ENCODE measurements at places on chromosomes 7 and 10. TPM values are rescaled to one million over a fixed set of nuclear protein-coding genes. Genes with fewer than 3 reads are reported as not detected.

GRCh38 chr7:16320099-16320660, 101.2 kb downstream of the CRPPA start:
- H3K27ac ChIP-seq: peak overlapping the region; percentile 86
- no peaks in the 10 kb centered on the region for H3K27me3 ChIP-seq

- H3K36me3 ChIP-seq: no peaks in the 10 kb centered on the region
- DNase-seq: no peak
- H3K27ac ChIP-seq: no peak overlapping the region
Observed at GRCh38 chr10:15630353-15630752, 89.4 kb downstream of the ITGA8 start.

- no peaks in the 10 kb centered on the region for H3K36me3 ChIP-seq
- peaks cover 13% of the 10 kb centered on the region for H3K4me1 ChIP-seq
- H3K27me3 ChIP-seq: peaks cover 77% of the 10 kb centered on the region
- H3K4me3 ChIP-seq: no peak overlapping the region
- peak; percentile 71 for DNase-seq
- no peak overlapping the region for H3K27ac ChIP-seq
Observed at GRCh38 chr10:123967626-123968243, 76.1 kb upstream of the CPXM2 start.

DNA sequence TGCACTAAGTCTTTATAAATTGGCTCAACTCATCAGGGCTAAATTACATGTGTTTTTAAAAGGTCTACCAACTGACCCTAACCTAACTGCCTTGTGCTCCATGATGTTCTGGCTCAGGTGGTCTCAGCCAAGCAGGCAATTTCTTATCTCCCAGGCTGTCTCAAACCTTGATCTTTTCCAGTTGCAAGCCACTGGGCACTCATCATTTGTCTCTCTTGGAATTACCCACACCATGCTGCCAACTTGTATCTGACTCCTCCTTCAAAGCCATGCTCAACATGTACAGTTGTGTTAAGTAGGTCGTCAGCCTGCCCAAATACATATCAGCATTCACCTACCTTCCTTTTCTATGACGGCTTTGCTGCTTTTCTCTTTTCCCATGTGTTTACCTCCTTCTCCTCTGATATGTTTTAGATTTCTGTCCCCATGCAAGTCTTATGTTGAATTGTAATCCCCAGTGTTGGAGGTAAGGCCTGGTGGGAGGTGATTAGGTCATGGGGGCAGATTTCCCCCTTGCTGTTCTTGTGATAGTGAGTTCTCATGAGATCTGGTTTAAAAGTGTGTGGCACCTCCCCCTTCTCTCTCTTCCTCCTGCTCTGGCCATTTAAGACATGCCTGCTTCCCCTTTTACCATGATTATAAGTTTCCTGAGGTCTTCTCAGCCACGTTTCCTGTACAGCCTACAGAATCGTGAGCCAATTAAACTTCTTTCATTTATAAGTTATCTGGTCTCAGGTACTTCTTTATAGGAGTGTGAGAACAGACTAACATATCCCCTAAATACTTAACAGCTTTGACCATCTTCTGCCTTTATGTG, 130.0 kb downstream of the ELAPOR2 start:
- no peak overlapping the region for H3K4me3 ChIP-seq
- no peaks in the 10 kb centered on the region for H3K36me3 ChIP-seq
- H3K27ac ChIP-seq: no peak overlapping the region
- no peaks in the 10 kb centered on the region for H3K27me3 ChIP-seq
- no peaks in the 10 kb centered on the region for H3K4me1 ChIP-seq

- peaks cover 48% of the 10 kb centered on the region for H3K27me3 ChIP-seq
- H3K36me3 ChIP-seq: no peaks in the 10 kb centered on the region
- no peaks in the 10 kb centered on the region for H3K4me1 ChIP-seq
- H3K4me3 ChIP-seq: no peak overlapping the region
Observed at GRCh38 chr10:11292576-11293302, 275.1 kb downstream of the CELF2 start.

DNA sequence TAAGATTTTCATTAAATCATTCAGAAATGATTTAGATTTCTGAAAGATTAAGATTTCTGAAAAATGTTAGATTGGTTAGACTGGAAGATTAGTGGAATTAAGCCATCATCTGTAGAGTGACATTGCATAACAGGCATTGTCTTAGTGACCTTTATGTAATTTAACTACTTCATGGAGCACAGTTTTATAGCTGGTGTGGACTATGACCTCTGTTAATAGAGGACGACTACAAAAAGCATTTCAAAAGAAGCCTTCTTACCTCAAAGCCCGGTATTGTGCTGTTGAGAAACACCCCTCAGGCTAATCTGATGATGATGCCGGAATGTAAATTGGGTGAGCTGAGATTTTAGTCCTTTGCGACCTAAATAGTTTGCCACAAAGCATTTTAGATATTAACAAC, 55.6 kb downstream of the GALNT11 start:
- H3K4me1 ChIP-seq: peaks cover 51% of the 10 kb centered on the region
- H3K27me3 ChIP-seq: no peaks in the 10 kb centered on the region
- DNase-seq: peak; percentile 4
- no peak overlapping the region for H3K4me3 ChIP-seq
- H3K27ac ChIP-seq: peak overlapping the region; percentile 13

DNA sequence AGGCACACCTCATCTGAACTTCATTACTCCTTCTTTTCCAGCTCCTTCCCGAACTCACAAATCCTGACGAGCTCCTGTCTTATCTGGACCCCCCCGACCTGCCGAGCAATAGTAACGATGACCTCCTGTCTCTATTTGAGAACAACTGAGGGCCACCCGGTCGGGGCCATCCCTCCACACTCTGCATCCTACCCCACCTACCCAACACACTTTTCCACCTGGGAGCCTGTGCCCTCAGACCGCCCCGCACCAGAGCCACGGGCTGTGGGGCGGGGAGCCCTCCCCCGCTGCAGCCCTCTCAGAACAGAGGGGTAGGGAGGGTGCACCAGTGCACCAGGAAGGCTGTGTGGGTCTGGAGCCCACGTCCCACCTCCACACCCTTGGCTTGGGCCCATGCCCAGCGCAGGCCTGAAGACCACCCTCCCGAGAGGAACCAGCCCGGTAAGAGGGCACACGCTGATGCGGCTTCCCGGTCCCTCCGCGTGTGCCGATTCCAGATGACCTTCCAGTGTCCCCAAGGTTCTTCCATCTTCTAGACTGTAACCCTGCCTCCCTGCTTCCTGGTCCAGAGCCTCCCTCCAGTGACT, 34.6 kb upstream of the PPIF start:
- no peak overlapping the region for H3K27ac ChIP-seq
- DNase-seq: no peak
- peaks cover 6% of the 10 kb centered on the region for H3K4me1 ChIP-seq
- H3K36me3 ChIP-seq: peaks cover 24% of the 10 kb centered on the region

- H3K4me3 ChIP-seq: no peak overlapping the region
- DNase-seq: no peak
- no peak overlapping the region for H3K27ac ChIP-seq
- H3K36me3 ChIP-seq: no peaks in the 10 kb centered on the region
- H3K27me3 ChIP-seq: no peaks in the 10 kb centered on the region
Observed at GRCh38 chr10:87608756-87609155, 50.9 kb upstream of the PAPSS2 start.

GRCh38 chr10:101032637-101033224, 1.7 kb downstream of the SFXN3 start:
- peaks cover 10% of the 10 kb centered on the region for H3K4me1 ChIP-seq
- H3K27ac ChIP-seq: peak overlapping the region; percentile 73
- peaks cover 36% of the 10 kb centered on the region for H3K36me3 ChIP-seq
- no peaks in the 10 kb centered on the region for H3K27me3 ChIP-seq

- no peaks in the 10 kb centered on the region for H3K4me1 ChIP-seq
- H3K36me3 ChIP-seq: no peaks in the 10 kb centered on the region
- H3K27me3 ChIP-seq: no peaks in the 10 kb centered on the region
- H3K27ac ChIP-seq: no peak overlapping the region
- no peak overlapping the region for H3K4me3 ChIP-seq
Observed at GRCh38 chr10:118763202-118763988, 8.6 kb upstream of the CACUL1 start.

GRCh38 chr10:28494420-28494819, 38.5 kb upstream of the WAC start:
- no peaks in the 10 kb centered on the region for H3K27me3 ChIP-seq
- H3K4me3 ChIP-seq: no peak overlapping the region
- H3K27ac ChIP-seq: no peak overlapping the region
- DNase-seq: no peak

GRCh38 chr7:55325371-55325792, 39.8 kb upstream of the LANCL2 start:
- no peak overlapping the region for H3K27ac ChIP-seq
- H3K4me3 ChIP-seq: no peak overlapping the region
- H3K36me3 ChIP-seq: no peaks in the 10 kb centered on the region
- no peak for DNase-seq
- peaks cover 42% of the 10 kb centered on the region for H3K27me3 ChIP-seq

- no peaks in the 10 kb centered on the region for H3K27me3 ChIP-seq
- no peaks in the 10 kb centered on the region for H3K36me3 ChIP-seq
- H3K4me1 ChIP-seq: peaks cover 37% of the 10 kb centered on the region
Observed at GRCh38 chr7:116591202-116592040, 66.6 kb downstream of the CAV1 start.

DNA sequence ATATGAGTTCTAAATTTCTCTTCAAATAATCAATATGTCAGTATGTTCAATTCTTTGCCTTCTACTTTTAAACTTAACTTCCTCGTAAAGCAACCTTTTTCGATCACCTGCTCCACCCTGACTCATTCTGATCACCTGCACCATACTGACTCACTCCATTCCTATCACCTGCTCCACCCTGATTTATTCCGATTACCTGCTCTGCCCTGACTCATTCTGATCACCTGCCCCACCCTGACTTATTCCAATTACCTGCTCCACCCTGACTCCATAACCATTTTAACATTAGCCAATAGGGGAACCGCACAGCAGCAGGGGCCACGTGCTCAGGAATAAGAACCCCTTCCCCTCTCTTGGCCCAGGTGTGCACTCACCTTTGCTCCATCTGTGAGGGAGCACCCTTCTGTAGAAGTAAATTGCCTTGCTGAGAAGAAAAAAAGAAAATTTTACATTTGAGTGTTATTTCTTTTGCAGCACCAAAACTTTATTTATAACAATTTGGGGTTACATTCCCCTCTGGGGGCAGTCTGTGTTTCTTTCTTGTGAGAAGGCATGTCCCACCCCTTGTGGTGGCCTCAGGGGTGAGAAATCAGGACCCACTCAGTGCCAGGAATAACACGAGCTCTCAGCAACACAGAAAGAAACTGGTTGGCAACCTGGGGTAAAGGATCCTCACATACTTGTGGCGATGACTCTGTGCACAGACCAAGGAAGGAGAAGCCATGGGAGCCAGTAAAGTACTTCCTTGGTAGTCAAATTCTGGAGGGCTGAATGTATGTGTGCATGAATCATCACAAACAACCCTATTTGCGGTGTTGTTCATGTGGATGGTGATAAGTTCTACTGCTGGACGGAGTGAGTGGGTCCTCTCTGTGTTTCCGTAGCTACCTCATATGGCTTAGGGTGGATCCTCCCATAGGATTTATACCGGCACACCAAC, 29.4 kb upstream of the PPP1R9A start:
- H3K27ac ChIP-seq: peak overlapping the region; percentile 50
- H3K27me3 ChIP-seq: no peaks in the 10 kb centered on the region
- peak; percentile 12 for DNase-seq
- H3K4me1 ChIP-seq: no peaks in the 10 kb centered on the region

DNA sequence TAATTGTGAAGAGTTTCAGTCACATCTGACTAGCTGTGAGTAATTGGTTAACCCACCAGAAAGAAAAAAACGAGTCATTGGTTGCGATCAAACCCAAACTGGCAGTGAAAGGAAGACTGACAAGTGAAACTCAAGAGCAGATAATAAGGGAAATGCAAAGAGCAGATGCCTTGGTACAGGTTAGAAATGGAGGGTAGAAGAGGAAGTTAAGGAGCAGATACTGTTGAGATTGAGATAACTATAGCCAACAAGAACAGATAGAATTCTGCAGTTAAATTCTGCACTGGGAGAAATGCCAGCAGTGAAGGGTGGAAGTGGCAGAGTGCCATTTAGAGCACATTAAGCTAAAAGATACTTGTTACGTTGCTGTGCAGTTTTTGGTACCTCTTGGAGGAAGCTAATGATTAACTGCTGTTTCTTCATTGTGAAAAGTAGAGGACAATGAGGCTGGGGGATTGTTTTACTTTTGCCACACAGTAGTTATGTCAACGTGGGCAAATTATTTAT, 65.8 kb downstream of the CDK13 start:
- H3K4me3 ChIP-seq: peak overlapping the region; percentile 5
- peak; percentile 49 for DNase-seq
- no peaks in the 10 kb centered on the region for H3K27me3 ChIP-seq
- H3K36me3 ChIP-seq: peaks cover 9% of the 10 kb centered on the region
- peak overlapping the region; percentile 14 for H3K27ac ChIP-seq
- peaks cover 34% of the 10 kb centered on the region for H3K4me1 ChIP-seq

- no peaks in the 10 kb centered on the region for H3K4me1 ChIP-seq
- no peak overlapping the region for H3K27ac ChIP-seq
- DNase-seq: no peak
- peaks cover 27% of the 10 kb centered on the region for H3K27me3 ChIP-seq
- no peak overlapping the region for H3K4me3 ChIP-seq
- H3K36me3 ChIP-seq: no peaks in the 10 kb centered on the region
Observed at GRCh38 chr7:37265006-37265405, 183.7 kb downstream of the ELMO1 start.

DNA sequence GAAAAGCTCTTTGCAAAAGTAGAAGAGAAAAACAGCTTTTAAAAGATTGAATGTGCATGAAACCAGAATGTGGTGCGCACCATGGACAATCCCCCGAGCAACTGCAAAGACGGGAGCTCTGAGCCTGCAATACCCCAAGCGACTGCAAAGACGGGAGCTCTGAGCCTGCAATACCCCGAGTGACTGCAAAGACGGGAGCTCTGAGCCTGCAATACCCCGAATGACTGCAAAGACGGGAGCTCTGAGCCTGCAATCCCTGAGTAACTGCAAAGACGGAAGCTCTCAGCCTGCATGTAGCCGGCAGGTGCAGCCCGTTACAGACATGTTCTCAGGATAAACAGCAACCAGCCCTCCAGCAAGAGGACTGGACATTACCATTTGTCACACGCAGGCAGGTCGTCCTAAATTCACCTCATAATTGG, 6.2 kb downstream of the ZNF775 start:
- DNase-seq: no peak
- no peak overlapping the region for H3K27ac ChIP-seq
- H3K4me1 ChIP-seq: peaks cover 4% of the 10 kb centered on the region
- no peak overlapping the region for H3K4me3 ChIP-seq
- H3K27me3 ChIP-seq: no peaks in the 10 kb centered on the region

DNA sequence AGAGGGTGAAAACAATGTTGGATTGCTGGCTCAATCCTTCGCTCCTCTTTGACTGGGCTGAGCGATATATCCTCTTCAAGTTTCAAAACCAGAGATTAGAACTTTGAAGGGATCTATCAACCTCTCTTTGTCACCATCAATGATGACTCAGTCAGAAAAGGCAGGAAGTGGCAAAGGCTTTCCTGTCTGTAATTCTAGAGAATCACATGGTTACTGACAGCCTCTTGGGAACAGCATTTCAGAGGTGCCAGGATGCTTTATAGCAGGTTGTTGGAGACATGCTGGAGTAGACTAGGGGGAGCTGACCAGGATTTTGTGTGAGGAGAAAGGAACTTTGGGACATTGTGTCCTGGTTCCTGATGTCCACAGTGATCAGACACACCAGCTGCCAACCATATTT, 81.3 kb downstream of the PRKCQ start:
- no peaks in the 10 kb centered on the region for H3K36me3 ChIP-seq
- no peak overlapping the region for H3K4me3 ChIP-seq
- H3K4me1 ChIP-seq: peaks cover 19% of the 10 kb centered on the region
- no peak overlapping the region for H3K27ac ChIP-seq

The ADCY1 gene
- total RNA-seq: 8.8 TPM

The CRYGN gene
- not detected for total RNA-seq

The HOXA7 gene
- not detected for total RNA-seq

The PRR15 gene
- total RNA-seq: 76.1 TPM

The GDF2 gene
- not detected for total RNA-seq

All from Calu3 (cell line).